Fibroblast of skin of left quadriceps (primary cell): ENCODE measurements at places on chromosomes 4 and X.

GRCh38 chrX:148658115-148658730 is 157.8 kb downstream of the AFF2 start:
- peak; percentile 67 for DNase-seq

DNA sequence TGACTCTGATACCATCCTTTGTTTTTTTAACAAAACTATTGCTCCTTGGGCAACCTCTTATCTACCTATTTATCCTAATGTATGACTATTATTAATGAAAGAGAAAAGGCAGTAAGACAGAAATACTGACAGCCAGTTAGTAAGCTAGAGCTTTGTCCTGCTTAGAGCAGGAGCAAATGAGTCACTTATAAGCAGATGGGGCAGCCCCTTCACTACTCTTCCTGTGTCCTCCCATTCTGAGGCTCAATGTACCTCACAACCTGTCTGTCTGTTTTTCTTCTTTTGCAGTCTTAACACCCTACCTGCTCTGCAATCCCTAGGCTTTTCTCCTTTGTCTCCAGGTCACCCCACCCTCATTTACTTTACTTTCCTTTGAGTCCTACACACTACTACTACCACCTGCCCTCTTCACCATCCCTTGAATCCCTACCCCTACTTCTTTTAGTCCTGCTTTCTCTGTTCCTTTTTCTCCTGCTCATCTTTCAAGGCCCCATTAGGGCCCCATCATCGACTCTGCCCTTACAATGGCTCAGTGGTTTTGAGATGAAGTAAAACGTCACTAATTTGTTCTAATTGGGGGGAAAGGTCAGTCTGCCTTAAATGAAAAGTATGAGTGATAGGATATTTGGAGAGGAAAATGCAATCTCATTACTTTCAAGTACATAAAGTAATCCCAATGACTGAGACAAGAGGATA is 294.3 kb downstream of the GUCY2F start:
- no peak for DNase-seq

DNA sequence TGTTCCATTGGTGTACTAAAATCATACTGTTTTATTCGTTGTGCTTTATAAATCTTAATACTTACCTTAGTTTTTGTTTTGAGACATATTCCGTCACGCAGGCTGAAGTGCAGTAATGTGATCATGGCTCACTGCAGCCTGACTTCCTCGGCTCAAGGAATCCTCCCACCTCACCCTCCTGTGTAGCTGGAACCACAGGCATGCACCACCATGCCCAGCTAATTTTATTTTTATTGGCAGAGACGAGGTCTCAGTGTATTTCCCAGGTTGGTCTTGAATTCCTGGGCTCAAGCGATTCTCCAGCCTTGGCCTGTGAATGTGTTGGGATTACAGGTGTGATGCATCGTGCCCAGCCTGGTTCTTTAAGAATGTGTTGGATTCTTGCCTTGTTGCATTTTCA is 24.4 kb upstream of the DCK start:
- DNase-seq, result no peak

DNA sequence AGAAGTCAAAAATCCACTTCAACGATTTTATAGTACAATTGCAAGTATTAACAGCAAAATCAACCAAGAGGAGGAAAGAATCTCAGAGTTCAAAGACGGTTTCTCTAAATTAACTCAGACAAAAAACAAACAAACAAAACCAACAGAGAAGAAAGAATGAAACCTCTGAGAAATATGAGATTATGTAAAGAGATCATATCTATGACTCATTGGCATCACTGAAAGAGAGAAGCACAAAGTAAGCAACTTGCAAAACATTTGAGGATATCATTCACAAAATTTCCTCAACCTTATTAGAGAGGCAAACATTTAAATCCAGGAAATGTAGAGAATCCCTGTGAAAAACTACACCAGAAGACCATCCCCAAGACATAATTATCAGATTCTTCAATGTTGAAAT is 370.4 kb downstream of the INPP4B start:
- no peak for DNase-seq

DNA sequence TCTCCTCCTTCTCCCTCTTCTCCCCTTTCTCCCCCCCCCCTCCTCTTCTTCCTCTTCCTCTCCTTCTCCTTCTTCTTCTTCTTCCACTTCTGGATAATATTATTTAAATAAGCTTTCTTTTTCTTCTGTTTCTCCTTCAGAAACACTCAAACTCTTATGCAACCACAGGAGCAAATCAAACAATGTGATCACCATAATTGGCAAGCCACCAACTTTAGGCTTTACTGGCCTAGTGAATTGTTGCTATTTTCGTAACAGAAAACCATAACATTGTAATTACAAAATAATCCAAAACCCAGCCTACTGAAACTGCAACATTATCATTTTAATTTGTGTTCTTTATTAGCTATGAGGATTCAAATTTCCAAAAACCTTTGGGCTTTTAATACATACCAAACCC is 14.3 kb downstream of the DCAF8L1 start:
- DNase-seq, result peak; percentile 23

DNA sequence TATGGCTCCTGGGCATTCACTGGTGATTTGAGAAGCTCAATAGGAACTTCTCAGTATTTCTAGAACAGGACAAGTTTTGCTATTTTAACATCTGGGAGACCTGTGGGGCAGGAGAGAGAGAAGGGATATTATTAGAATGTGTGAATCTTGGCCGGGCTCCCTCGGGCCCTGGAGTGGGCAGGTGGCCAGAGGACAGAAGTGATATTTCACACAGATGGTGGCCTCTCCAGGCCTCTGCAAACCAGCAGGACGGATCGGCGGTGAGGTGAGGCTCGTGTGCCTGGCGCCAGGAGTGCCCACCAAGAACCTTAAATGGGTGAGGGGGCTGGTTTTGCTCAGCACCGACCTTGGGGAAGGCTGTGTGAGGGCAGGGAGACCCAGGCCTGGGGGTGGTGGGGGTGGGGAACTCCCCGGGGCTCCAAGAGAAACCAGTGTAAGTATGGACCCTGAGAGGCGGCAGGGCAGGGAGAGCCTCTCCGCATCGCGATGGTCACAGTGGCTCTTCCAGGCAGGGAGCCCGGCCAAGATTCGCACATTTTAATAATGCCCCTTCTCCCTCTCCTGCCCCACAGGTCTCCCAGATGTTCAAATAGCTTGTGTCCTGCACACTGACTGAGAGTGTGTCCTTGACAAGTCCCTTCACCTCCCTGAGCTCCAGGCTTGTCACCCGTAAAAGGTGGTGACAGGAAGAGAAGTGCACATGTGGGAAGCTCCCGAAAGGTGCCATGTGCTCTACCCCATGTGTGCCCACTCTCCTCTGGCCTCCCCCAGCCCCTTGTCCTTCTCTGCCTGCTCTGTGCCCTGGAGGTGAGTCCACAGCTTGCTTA is 64.9 kb downstream of the SORCS2 start:
- no peak for DNase-seq

GRCh38 chr4:168708108-168708507 is 211.3 kb downstream of the PALLD start:
- DNase-seq, result no peak

GRCh38 chrX:131032354-131033230 is 25.6 kb upstream of the ARHGAP36 start:
- DNase-seq, result no peak

DNA sequence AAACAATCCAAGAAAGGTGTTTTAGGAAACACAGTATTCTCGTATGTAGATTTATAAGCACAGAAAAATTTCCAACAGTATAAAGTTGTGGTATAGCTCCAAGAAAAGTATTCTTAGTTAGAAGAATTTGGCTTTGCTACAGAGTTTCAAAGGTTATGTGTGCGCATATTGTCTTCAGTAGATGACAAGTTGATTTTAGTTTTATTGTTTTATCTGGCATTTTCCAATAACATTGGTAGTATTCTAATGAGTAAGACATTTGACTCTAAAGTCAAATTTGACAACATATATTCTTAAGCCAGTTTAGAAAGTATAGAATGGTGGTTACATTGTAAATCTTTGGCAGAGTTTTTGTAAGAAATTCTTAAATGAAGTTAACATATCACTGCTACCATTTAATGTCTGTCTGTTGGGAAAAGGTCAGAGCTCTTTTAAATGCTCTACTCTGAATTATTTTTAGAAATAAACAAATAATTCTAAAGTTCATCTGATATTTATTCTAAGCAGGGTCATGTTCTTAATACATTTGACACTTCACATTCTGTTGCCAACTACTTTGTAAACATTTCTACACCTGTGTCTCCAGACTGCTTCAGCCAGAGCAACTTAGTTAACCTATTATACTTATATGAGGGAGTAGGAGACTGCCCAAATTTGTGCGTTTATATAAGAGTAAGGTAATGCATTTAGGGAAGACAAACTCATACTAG is 30.0 kb downstream of the CLCN3 start:
- no peak for DNase-seq

DNA sequence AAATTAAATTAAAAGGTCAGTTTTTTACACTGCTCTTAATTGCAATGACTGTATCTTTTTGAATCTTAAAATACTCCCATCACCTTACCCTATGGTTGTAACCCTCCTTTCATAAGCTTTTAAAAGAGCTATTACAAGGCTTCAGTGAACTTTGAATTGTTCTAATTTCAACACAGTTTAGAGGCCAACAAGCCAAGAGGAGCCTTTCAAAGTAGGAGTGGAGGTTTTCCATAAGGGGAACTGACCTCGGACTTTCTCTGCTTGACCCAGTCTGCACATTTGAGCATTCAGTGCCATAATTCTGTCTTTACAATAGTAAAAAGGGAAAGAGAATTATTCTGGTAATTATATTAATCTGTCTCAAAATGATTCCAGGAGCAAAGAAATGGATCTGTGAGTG is 98.9 kb downstream of the PARM1 start:
- DNase-seq, result no peak

GRCh38 chr4:65589921-65590320 is 80.4 kb downstream of the EPHA5 start:
- no peak for DNase-seq

GRCh38 chr4:72286185-72286584 is 254.4 kb downstream of the NPFFR2 start:
- DNase-seq, result peak; percentile 5

GRCh38 chr4:143384381-143384994 is 47.8 kb downstream of the GAB1 start:
- DNase-seq, result no peak

GRCh38 chrX:53438832-53439230 is 4.7 kb upstream of the HSD17B10 start:
- DNase-seq, result no peak

DNA sequence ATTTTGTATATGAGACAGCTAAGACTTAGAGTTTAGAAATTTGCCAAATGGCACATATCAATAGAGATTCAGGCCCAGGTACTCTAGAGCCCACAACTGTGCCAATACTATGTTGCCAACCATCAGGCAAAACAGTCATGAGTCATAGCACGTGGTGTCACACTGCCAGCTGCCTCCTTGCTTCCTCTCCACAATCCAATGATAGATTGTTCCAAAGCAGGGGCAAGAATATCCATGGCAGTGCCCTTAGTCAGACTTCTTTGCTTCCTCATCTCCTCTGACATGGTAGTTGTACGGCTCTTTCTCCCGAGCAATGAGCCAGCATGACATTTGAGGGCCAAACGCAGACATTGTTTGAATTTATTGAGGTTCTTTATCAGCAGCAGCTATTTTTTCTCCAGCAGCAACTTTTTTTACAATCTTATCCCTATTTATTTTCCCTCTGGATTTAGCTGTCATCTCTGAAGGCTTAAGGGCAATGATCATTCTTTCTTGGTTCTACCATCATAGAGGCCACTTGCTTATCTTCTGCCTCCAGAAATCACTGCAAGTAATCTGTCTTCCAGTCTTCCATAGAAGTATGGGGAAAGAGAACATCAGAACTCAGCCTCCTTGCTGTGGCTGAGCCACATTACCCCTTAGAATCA is 169.7 kb downstream of the COL4A6 start:
- DNase-seq, result no peak

GRCh38 chrX:119497185-119497584 is 28.9 kb downstream of the SLC25A5 start:
- no peak for DNase-seq

DNA sequence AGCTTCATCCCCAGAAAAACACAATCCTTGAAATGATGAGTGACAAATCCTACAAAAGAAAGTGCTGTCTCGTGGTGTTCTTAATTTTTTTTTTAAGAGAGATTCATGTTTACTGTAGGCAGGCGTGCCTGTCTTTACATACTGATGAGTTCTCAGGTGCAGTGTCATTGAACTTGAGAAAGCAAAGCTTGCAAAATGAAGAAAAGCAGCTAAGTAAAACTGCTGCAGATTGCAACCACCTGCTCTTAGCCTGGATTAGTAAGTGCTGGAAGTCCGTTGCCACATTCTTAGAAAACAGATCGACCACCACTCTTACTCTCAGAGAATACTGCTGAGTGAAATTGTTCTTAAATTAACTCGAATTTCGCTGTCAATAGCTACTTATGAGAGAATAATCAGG is 854.6 kb downstream of the TRIML1 start:
- no peak for DNase-seq

DNA sequence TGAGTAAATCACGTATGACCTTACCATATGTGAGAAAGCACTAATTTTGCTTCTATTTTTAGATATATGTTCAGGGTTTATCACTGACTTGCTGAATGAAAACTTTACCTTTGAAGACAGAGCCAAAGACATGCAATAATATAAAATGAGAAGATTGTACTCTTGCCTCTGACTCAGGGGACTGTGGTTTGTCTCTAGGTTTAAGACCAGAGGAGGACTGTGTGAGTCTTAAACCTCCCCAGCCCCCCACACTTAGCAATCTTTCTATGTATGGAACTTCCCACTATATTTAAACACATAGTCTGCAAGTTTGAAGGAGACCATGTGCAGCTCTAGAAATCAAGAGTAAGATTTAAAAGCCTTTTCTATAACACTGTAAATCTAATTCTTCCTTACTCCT is 368.7 kb upstream of the FAM241A start:
- DNase-seq, result peak; percentile 60

GRCh38 chrX:96688789-96689188 is 4.1 kb downstream of the DIAPH2 start:
- DNase-seq, result no peak

GRCh38 chr4:19947349-19947748 is 304.4 kb upstream of the SLIT2 start:
- no peak for DNase-seq

DNA sequence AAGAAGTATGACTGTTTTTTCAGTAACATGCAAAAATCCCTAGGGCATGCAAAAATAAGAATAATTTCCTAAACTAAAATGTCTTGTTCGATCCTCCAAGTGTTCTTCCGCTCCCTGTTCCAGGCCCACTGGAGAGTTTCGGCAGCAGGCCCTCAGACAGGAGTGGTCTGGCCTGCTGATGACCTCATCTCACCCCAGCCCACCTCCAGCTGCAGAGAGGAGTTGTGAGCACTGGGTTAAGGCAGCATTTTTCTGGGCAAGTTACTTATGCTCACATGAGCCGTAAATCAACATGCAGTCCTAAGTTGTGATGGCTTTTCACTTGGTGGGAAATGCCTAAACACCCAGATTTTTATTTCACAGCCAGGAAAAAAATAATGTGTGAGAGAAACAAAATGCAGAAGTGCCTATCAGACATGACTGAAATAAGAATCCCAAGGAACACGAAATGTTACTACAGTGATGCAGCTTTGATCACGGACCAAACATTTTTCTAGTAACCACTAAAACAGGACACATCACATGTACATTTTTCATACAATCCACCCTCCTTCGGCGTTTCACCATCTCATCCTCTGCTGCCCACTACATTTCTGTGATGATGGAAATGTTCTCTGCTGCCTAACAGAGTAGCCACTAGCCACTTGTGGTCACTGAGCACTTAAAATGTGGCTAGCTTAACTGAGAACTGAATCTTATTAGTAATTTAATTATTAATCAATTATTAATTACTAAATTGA is 153.3 kb upstream of the TBL1X start:
- no peak for DNase-seq

- DNase-seq, result no peak
These were observed 205.7 kb upstream of the BCOR start for GRCh38 chrX:40303256-40304077.
